ENCODE measurements at places on chromosomes 16 and 17.
A peak's percentile ranks its signal among the peaks of the same experiment; 100 is the strongest.

GRCh38 chr16:84752600-84752999 lies 52.8 kb downstream of the USP10 start:
- DNase-seq, result no peak

DNA sequence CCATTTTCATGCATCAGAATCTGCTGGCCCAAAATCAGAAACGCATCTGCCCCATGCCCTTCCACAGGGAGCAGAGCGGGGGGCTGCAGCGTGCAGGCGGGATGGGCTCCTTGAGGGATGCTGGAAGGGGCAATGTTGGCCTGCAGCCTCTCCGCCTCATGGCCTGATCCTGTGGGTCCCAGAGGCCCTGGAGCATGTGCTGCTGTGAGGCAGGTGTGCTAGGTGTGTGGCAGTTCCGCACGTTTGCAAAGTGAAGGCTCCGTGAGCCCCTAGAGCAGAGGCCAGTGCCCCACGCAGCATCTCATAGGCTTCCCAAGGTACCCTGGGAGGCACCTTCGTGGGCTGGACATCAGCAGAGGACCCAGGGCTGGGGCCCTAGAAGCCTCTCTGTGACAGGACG lies 36.4 kb upstream of the CDH15 start:
- no peak for DNase-seq

- peak; percentile 46 for DNase-seq
These were observed 15.3 kb downstream of the KSR1 start for GRCh38 chr17:27471321-27472269.

DNA sequence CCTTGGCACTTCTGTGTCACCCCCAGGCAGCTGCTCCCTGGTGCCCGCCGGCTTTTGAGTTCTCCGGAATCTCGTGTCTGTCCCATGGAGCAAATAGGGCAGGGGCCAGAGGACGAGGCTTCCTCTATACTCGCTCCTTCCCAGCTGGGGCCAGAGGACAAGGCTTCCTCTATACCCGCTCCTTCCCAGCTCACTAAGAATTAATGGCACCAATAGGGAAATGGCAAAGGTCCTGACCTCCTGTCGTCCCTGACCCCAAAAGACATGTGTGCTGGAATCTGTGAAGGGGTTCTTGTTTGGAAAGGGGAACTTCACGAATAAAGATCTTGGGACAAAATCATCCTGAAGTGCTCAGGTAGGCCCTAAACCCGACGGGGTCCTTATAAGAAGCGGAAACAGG lies 7.6 kb downstream of the SGSH start:
- no peak for DNase-seq

GRCh38 chr17:2709183-2709661 lies 2.3 kb downstream of the CLUH start:
- no peak for DNase-seq

DNA sequence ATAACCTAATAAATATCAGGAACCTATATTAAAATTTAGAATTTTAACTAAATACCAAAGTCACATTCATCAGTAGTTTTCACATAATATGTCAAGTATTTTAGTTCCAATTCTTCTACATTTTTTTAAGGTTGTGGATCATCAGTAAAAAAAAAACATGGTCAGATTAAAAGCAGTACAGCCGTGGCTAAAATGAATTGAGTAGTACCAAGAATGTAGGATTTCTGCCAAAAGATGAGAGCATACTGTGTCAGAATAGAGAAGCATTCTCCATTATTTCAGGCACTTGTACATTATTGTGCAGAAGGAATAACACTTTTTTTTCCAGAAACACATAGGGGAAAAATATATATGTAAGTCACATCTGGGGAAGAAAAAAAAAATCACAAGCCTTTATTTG lies 1176.1 kb downstream of the CDH11 start:
- no peak for DNase-seq

GRCh38 chr16:81610144-81610842 lies 165.7 kb downstream of the CMIP start:
- no peak for DNase-seq

DNA sequence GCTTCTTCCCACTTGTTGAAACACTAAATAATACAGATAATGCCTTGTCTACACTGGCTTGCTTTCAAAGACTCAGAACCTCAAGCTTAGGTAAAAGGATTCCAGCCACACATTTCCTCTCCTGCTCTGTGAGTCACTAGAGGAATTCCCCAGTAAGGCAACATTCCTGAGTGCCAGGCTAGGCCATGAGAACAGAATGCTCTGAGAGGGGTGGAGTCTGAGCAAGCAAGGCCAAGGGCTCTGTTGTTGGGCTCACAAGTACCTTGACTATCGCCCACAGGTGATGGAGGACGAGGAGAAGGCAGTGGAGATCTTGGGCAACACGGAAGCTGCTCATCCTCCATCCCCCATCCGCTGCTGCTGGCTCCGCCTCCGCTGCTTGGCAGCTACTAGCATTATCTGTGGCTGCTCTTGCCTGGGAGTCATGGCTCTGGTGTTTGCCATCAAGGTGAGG lies 6.7 kb upstream of the PHKG2 start:
- no peak for DNase-seq
